Epithelial cell of proximal tubule (primary cell): ENCODE measurements at places on chromosomes 5 and 9. TPM values are rescaled to one million over a fixed set of nuclear protein-coding genes. Genes with fewer than 3 reads are reported as not detected.

DNA sequence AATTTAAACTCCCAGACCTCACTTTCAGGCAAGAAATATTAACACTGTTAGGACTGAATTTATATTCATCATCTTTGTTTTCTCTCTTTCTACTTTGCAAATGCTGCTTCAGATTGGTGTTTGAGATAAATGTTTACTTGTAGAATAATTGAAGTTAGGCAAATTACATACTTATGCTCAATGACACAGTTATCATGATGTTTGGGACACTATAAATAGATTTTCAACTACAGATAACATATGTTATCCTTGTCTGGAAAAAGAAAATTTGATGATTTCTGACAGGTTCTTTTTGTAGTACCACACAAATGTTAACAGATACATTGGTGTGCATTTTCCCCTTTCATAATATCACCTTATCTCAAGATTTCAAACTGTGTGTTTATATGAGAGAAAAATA is 7.9 kb downstream of the PRR16 start:
- no peak for DNase-seq

DNA sequence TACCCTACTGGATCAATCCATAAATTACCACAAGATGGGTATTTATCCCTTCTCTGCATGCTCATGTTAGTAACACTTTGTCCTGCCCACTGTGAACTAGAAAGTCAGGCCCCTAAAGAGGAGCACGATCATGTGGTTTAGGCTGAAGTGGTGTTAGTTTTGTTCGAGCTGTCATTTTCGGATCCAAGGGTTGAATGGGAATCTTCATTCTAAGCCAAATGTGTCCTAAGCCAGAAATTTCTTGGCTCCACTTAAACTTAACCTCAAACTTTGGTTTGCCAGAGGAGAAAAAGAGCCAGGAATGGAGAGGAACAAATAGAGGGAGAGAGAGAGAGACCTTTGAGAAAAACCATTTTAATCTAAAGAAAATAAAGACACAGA is 837.7 kb upstream of the ZNF608 start:
- DNase-seq, result no peak

- no peak for DNase-seq
Measured at GRCh38 chr9:133368249-133368881, 7.5 kb downstream of the SURF4 start.

- no peak for DNase-seq
Measured at GRCh38 chr5:127306036-127306435, 15.4 kb downstream of the MEGF10 start.

- DNase-seq, result no peak
Measured at GRCh38 chr5:80871541-80871961, 88.6 kb upstream of the RASGRF2 start.

GRCh38 chr9:36779582-36779981 is 206.9 kb downstream of the MELK start:
- DNase-seq, result no peak

- no peak for DNase-seq
Measured at GRCh38 chr5:179331591-179332375, 13.5 kb downstream of the ADAMTS2 start.

GRCh38 chr9:92558612-92559374 is 23.0 kb upstream of the ECM2 start:
- no peak for DNase-seq

DNA sequence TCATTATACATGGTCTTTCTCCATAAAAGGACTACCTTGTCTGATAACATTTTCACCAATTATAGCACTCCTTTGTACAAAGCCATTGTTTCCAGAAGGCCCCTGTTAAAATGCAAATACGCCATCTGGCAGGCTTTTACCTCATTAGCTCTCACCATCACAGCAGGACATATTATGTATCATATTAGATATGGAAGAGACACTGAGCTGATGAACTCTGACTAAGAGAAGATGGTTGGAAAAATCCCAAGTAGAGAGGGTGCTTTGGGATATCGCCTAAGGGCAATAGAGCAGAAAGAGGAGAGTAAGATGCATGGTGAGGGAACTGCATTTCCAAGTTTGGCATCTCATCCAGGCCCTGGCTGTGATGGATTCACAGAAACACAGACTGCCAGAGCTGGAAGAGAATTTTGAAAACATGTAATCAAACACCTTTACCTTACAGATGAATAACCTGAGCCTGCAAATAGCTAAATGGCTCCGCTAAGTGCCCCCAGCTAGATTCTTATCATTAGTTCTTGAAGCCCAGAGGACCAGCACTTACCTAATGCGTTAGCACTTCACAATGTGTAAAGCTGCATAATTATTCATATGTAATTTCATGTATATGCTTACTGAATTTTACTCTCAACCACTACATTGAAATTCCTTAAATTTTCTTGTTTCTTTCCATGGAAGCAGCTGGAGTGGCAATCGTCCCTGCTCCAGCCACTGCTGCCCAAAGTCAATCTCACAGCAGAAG is 393.6 kb upstream of the IZUMO3 start:
- no peak for DNase-seq

DNA sequence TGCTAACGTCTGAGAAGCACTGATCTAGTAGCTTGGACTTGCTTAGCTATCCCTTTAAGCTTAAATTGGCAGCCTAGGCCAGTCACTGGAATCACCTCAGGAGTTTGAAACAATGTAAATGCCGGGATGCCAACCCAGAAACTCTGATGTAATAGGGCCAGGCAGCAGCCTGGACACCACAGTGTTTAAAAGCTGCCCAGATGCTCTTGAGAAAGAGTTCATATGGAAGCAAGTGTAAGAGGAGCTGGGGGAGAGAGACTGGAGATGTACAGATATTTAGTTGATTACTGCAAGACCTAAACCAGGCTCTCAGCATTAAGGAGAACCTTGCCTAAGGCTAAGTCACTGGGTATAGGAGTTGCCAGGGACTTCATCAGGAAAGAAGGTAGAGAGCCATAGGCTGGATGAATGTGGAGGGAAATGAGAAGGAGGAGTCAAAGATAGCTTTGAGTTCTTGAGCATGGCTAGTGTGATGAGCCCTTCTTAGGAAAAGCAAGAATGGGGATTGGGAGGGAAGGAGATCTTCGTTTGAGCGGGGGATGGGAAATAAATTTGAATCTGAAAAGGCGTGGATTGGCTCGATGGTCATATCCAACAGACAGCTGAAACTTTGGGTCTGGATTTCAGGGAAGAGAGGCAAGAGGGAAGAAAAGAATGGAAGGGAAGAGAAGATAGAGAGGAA is 392.9 kb upstream of the WWC1 start:
- no peak for DNase-seq

DNA sequence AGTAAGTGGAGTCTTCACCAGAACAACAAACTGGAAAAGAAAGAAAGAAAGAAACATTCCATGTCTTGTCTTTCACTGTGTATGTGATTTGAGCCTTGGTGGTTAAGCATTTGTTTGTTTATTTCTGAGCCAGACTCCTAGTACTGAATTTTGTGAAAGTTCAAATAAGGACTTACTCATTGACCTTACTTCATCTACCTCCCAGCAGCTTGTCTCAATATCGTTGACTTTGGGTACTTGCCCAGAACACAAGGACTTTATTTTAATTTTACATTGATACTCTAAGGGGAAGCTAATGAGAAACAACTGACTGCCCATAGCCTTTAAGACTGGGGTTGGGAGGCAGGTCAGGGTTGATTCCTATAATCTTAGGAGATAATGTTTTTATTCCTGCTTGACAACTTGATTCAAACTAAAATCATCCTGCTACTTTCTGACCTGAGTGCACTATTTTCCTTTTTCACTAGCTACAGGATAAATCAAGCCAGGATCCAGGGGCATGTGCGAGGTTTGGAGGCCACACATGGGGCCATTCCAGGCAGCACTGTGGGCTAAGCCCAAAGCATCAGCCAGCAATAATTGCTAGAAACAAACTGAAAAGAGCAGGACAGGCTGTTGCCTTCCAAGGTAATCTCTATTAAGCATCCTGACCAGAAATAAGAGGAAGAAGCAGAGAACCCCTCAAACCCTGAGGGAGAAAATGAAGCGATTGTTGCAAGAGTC is 138.9 kb upstream of the RUSC2 start:
- DNase-seq, result no peak

DNA sequence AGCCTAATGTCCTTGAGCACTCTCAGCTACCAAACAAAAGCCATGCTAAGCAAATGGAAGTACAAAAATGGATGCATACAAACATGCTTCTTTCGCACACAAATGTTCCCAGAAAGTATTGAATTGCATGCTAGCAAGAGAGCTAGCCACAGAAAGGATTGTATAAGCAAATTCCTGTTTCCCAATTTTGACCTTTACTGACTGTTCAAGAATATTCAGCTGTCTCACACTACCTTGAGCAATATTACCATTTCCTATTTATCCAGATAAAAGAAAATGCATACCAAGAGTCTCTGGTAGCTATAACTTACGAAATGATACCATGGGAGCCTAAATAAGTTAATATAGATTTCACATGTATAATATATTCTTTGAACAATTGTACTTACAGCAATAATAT is 264.6 kb downstream of the TMEM167A start:
- no peak for DNase-seq

DNA sequence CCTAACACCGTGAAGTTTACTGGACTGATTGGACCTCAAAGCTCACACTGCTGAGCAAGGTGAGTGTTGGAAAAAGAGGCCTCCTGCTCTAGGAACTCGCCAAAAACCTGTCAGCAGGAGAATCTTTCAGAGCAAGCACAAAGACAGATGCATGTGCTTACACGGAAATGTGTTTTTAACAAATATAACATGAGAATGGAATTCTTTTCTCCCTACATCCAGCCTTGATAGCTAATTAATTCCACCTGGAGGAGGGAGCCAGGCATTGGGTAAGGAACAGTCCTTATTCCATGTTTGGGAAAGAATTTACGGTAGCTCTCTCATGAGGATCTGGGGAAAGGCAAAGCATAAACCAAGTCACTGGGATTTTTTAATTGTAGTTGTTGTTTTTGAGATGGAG is 98.8 kb downstream of the KLF4 start:
- DNase-seq, result no peak

GRCh38 chr9:92634712-92635605 is 35.0 kb downstream of the IPPK start:
- DNase-seq, result peak; percentile 10

GRCh38 chr5:151679421-151680155 is 7.1 kb downstream of the SPARC start:
- no peak for DNase-seq

DNA sequence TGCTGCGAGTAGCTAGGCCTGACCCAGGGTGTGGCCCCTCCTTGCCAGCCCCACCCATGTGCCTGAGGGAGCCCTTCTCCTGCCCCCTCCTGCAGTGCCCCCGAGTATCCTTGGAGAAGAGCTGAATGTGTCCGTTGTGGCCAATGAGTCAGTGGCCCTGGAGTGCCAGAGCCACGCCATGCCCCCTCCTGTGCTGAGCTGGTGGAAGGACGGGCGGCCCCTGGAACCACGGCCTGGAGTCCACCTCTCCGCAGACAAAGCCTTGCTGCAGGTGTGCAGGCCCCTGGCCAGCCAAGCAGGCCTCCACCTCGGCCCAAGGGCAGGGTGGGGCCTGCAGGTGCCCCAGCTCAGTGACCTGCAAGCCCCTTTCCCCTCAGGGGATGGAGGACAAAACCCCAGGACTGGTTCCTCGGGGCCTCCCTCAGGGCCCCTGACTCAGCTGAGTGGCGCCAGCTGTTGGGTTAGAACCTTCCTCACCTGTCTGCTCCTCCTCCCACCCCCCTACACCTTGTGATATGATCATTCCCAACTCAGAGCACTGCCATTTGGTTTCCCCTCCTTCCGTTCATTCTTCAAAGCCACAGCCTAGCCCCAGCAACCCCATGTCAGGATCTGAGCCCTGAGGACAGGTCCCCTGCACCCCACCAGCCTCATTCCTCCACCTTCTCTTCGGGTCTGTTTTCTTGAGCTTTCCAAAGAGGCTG is 80.0 kb upstream of the ASS1 start:
- no peak for DNase-seq

GRCh38 chr9:83639266-83639665 is 16.3 kb downstream of the IDNK start:
- DNase-seq, result no peak

- DNase-seq, result no peak
Measured at GRCh38 chr9:74444369-74444768, 52.8 kb upstream of the RORB start.

- no peak for DNase-seq
Measured at GRCh38 chr5:175309218-175309810, 134.7 kb downstream of the DRD1 start.

- DNase-seq, result no peak
Measured at GRCh38 chr5:141835928-141836670, 42.1 kb downstream of the PCDH1 start.

- no peak for DNase-seq
Measured at GRCh38 chr5:57802131-57802530, 319.5 kb upstream of the ACTBL2 start.

DNA sequence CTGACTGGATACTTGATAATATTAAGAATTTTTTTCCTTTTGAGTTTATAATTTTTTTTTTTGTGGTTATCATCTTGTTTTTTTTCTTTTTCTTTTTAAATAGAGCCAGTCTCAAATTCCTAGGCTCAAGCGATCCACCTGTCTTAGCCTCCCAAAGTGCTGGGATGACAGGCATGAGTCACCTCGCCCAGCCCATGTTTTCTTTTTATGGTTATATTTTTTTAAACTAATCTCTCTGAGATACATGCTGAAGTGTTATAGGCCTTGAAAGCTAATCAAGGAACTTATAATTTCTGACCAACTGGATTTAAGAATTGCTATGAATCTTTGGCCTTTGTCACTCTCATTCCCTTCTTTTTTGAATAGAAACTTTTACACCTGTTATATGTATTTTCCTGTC is 6.8 kb upstream of the AMACR start:
- no peak for DNase-seq

GRCh38 chr9:269081-269711 is 54.5 kb downstream of the DOCK8 start:
- no peak for DNase-seq

GRCh38 chr9:127977009-127977883 is 3.5 kb downstream of the EEIG1 start:
- DNase-seq, result no peak

GRCh38 chr5:553874-554273 is 29.6 kb upstream of the SLC9A3 start:
- DNase-seq, result no peak

The LAMC3 gene
- 0.14 and 0.29 TPM in 2 replicates for total RNA-seq

The PLPP7 gene
- total RNA-seq, result 0.65 and 2.2 TPM in 2 replicates

The FAM221B gene
- not detected in 2 replicates for total RNA-seq

The PCDHA12 gene
- not detected in 2 replicates for total RNA-seq

The NTRK2 gene
- 0.14 and 0.46 TPM in 2 replicates for total RNA-seq

The C9orf50 gene
- total RNA-seq, result 0.69 TPM in 1 of 2 replicates, not detected in the other

The HMCN2 gene
- total RNA-seq, result 0.06 TPM in 1 of 2 replicates, not detected in the other

The SPATA31D4 gene
- total RNA-seq, result not detected in 2 replicates

The PCDHGB1 gene
- 0.12 and 0.29 TPM in 2 replicates for total RNA-seq

The MACIR gene
- total RNA-seq, result 10.8 and 11.9 TPM in 2 replicates

The MTMR12 gene
- 19.1 and 19.8 TPM in 2 replicates for total RNA-seq

The ADAMTS12 gene
- 2.1 and 3.3 TPM in 2 replicates for total RNA-seq

The CXCL14 gene
- total RNA-seq, result 0.06 and 0.14 TPM in 2 replicates

The ERCC6L2 gene
- 37.8 and 60.0 TPM in 2 replicates for total RNA-seq

The MBLAC2 gene
- total RNA-seq, result 1.3 and 3.6 TPM in 2 replicates

The SLC25A25 gene
- 7.3 and 12.2 TPM in 2 replicates for total RNA-seq

The CORO2A gene
- total RNA-seq, result 3.7 and 5.7 TPM in 2 replicates
